ENCODE measurements at places on chromosomes 5 and 9.

- DNase-seq: no peak
Observed at GRCh38 chr9:72733895-72734294, 212.5 kb downstream of the TMC1 start.

- no peak for DNase-seq
Observed at GRCh38 chr9:134575103-134575900, 66.3 kb upstream of the COL5A1 start.

- DNase-seq: no peak
Observed at GRCh38 chr5:123398058-123398733, 25.0 kb downstream of the CEP120 start.

DNA sequence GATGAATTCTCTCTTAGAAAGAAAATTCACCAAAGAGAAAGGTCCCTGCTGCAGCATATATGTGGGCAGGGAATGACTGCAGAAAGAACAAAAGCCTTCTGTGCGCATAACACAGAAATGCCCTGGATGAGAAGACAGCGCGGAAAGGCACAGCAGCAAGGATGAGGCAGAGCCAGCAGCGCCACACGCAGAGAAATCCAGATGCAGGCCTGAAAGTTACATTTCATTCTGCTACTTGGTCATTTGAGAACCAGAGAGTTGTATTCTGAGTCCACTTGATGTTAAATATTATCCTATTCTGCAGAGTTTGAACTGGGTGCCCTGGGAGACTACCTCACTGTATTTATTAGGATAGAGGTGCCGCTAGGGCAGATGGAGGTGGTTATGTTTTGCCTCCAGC is 68.5 kb downstream of the GLDC start:
- DNase-seq: no peak

DNA sequence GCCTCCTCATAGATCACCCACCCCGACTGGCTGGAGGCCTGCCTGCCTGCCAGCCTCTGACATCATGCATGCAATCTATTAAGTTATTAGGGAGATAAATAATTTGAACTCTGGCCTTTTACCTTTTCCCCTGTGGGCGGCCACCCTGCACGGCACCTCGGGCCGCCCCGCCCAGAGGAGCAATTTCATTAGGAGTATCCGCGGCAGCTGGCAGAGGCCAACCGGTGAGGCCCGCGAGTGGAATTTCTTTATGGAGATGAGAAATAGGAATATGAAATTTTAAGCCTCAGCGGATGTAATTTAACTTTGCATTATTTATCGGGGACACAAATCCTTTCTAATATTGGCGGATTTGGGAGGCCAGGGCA is 22.5 kb downstream of the LHX3 start:
- DNase-seq: no peak

GRCh38 chr5:6177926-6178325 is 200.4 kb downstream of the MED10 start:
- DNase-seq: no peak

DNA sequence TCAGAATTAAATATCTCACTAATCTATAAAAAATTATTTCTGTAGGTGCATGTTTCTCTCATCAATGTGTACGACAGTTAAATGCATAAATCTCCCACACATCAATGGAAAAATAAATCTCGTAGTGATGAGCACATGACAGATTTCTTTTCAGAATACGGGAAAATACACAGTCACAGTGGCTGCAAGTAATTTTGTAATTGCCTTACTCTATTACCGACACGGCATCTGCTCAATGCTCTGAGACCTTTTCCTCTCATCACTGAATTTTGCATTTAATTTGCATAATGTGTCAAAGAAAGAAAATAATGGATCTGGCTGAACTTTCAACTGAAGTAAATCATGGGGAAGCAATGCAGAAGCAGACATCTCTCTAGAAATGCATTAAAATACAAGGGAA is 37.2 kb downstream of the PDE4D start:
- DNase-seq: no peak

GRCh38 chr9:136228107-136228875 is 17.3 kb downstream of the QSOX2 start:
- DNase-seq: no peak

GRCh38 chr5:159174511-159175168 is 34.7 kb downstream of the RNF145 start:
- DNase-seq: no peak

- DNase-seq: no peak
Observed at GRCh38 chr5:103445426-103446035, 117.1 kb downstream of the NUDT12 start.

GRCh38 chr5:97119007-97119390 is 23.4 kb downstream of the LIX1 start:
- DNase-seq: no peak

- DNase-seq: no peak
Observed at GRCh38 chr9:93826209-93826608, 128.9 kb downstream of the BARX1 start.

DNA sequence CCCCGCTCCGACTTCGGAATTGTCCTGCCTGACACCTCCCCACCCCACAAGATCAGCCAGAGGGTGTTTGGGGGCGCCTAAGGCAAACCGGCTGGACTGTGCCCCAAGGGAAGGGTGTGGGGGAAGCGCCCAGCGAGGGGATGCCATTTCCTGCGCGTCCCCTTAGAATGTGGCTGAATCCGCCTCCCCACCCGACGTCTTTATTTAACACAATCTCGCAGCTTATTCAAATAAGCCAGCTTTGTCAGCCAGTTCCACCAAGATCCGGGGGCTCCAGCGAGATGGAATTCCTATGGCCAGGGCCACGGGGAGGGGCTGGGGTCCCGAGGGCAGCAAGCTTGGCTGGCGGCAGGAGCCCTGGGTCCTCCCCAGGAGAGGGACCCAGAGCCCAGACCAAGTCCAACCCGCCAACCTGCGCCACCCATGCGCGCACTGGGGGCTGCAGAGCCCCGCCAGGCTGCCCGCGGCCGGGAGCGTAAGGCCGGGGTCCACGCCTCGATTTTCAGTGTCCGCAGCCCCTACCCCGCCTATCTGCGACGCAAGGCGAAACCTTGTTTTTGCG is 7.4 kb downstream of the IRX4 start:
- no peak for DNase-seq

- DNase-seq: no peak
Observed at GRCh38 chr9:84796404-84796803, 126.9 kb downstream of the NTRK2 start.

DNA sequence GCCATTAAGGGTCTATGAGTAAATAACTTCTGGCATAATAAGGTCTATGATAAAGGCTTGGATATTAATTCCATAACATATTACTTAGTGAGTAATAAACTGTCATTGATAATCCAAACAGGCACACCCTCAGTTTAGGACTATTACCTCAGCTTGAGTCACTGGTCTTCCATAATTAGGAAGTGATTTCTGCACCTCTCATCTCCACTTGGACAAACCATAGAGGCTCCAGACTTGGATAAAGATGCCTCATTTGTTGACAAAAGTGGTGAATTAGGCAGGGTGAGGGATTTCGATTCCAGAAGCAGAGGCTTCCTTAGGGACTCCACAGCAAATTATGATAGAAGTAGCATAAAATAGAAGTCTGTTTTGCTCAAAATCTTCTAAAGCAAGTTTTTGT is 127.5 kb upstream of the MTAP start:
- DNase-seq: no peak

DNA sequence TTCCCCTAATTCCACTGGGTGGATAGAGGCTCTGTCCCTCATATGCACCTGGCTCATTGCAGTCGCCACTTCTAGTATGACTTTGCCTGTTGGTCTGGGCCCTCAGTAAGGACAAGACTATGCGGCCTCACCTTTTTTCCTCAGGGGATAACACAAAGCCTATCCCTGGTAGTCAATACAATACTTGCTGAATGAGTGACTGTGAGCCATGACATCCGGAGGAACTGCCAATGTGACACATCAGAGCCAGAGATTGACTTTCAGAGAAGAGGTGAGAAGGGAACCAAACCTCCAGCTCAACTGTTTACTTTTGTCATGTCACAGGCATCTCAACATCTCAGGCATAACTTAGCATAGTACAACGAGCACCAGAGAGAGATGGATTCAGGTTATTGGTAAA is 371.3 kb downstream of the DMRT2 start:
- no peak for DNase-seq

GRCh38 chr5:72920690-72921502 is 34.9 kb upstream of the FCHO2 start:
- DNase-seq: no peak

DNA sequence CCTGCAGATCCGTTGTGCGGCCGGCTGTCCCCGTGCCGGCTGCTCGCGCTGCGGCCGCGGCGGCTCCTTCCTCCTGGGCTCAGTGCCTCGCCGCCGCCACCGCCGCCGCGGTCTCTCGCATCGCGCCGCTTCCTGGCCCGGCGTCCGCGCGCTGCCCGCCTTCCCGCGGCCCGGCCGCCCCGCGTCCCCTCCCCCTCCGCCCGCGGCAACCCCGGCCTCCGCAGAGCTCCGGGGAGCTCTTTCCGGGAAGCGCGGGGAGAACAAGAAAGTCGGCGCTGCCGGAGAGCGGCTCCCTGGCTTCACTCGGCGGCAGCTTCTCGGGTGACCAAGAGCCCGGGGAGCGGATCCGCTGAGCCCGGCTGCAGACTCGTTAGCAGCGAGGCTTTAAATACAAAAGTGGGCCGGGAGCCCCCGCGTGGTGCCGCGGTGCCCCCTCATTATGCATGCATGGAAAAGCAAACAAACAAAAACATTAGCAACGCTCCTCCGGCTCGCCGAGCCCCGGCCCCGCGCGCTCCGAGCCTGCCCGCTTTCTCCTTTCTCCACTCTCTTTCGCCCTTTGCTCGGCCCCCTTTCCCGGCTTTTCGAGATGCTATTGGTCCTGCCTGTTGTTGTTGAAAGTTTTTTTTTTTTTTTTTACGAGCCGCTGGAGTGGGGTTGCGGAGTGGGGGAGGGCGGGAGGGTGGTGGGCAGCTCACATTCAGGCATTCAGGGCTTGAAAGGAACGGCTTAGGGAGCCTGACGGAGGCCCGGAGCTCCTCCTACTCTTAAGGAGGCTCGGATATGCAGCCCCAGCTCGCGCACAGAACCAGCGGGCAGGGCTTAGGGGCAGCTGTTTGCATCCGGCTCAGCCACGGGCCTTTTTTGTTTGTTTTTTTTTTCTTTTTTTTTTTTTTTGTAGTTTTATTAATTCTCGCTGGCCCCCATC is at the start of gene GAS1:
Gene GAS1, minus strand, starts transcription at position 361 of the 928 bp plus-strand sequence. CDS start 727 bp downstream, outside the sequence.
- DNase-seq: no peak

DNA sequence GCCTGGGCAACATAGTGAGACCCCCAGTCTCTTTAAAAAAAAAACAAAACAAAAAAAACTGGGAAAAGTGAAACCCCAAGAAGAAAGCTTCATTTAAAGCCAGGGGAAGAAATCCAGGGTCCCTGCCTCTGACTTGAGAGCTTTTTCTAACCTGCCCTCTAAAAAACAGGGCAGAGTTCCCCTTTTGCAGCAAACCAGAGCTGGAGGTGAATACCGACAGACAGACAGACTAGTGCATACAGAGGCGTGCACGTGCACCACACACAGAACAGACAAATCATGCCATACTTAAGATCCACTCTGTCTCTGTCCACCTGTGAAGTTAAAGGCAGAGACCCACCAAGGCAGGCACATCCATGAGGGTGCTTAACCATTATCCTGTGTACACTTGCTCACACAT is 11.7 kb upstream of the AQP3 start:
- DNase-seq: no peak

DNA sequence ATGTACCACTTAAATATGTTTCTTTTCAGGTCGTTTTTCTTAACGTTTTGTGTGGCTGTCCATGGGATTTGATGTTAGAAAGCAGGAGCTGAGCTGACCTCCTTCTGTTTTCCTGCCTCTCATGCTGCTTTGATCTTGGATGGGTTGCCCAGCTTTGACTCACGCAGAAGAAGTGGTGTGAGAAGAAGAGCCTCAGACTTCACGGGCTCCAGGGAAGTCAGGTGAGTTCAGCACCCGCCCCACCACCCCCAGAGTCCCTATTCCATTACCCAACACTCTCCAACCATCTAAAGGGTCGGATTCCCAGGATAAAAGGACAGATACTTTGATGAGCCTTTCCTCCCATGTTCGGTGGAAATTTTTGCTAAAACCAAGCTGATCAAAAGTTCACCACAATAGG is 373.4 kb downstream of the IRX2 start:
- DNase-seq: no peak

DNA sequence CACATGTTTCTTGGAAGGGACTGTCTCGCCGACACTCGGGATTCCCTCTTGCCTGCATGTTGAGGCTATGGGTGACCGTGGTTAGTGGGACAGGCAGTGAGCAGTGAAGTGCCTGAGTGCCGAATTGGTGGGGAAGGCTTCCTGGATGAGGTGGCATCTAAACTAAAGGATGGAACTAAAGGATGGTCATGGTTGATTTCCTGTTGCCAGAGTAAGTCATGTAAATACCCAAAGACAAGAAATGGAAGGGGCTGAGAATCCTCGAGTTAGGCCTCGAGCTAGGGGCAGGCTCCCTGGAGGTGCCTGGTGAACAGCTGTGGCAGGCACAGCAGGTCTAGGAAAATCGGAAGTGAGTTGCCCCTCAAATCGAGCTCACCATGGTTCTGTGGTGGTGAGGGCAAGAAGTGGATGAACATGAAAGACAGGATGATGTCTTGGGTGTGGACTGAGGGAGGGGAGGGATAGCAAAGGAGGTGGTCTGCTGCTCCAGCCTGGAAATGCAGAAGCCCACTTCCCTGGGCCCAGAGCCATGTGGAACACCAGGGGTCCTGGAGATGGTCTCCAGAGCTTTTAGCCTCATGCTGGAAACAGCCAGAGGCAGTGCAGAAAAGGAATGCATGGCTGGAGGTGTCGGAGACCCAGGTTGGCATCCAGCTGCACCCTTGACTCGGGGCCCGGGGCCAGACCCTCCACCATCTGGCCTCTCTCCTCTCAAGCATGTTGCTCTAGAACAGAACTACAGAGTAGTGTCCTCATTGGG is 12.2 kb downstream of the CD74 start:
- DNase-seq: no peak

DNA sequence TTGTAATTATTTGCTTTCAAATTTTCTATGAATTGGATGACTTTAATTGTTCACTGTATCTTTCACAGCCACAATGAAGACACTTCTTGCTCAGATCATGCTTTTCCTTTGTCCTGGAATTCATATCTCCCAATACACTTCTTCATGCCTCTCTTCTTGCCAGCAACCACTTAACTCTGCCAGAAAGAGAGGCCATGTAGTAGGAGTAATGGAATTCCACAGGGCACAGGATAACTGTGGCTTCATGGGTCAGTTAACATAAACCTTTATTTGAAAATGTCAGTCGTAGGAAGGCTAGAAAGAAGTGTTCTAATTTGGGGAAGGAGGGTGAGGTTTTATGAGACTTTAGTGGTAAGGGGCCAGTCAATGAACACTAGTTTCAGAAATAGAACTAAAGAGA is 190.3 kb downstream of the TMEM167A start:
- DNase-seq: no peak

- no peak for DNase-seq
Observed at GRCh38 chr9:19876569-19877316, 87.9 kb upstream of the SLC24A2 start.

GRCh38 chr5:146078566-146078965 is 26.8 kb downstream of the PLAC8L1 start:
- no peak for DNase-seq

GRCh38 chr9:35757226-35757891 is 3.3 kb upstream of the MSMP start:
- DNase-seq: no peak

DNA sequence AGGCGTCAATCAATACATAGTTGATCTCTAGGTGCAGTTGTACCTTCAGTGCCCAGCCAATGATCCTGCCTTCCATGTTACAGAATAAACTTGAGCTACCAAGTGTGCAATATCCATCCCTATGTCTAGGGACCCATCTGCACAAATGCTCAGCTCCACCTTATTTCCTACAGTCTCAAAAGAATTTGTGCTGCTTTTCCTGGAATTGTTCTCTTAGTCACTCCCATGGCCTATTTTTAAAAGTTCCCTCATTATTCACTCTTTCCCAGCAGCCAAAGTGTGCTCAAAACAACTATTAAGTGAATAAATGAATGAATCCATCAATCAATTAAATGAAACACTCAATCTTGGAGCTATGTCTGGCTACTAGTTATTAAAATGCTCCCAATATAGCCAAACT is 14.7 kb downstream of the LIX1 start:
- no peak for DNase-seq
